ENCODE measurements at places on chromosomes 5 and 9.

GRCh38 chr9:97853844-97854695 lies 1.0 kb downstream of the FOXE1 start:
- DNase-seq = no peak

- no peak for DNase-seq
These were observed 28.4 kb upstream of the TIFAB start for GRCh38 chr5:135480511-135480910.

- no peak for DNase-seq
These were observed 363.3 kb downstream of the KDM4C start for GRCh38 chr9:7121055-7121454.

DNA sequence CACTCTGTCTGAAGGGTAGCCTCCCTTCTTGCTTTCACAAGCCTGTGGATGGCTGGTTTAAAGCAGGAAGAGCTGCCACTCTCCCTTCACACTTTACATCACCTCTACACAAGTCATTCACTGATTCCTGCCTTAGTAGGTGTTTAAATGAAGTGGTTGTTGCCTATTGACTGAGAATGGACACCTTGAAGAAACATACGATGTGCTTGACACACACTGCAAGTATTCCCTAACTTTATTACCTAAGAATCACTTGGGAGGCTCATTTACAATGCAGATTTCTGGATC lies 230.5 kb downstream of the PIK3R1 start:
- no peak for DNase-seq

- no peak for DNase-seq
These were observed 72.1 kb upstream of the DNAH5 start for GRCh38 chr5:14016549-14016948.

- DNase-seq = no peak
These were observed 371.4 kb downstream of the TMEM232 start for GRCh38 chr5:110354915-110355644.

DNA sequence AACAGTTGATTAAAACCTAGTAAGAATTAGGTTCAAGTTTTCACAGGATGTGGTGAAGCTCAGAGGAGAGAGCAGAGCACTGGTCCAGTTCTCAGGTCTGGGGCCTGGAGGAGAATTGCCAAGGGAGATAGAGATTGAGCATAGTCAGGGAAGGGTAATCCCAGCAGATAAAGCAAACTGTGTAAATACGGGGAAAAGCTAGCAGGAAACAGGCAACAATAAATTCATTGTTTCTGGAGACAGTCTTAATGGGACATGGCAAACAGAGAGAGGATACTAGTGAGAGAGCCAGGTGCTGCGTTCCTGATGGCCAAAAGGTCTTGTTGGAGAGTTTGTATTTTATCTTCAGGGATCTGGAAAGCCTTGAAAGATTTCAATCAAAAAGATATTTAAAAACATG lies 333.0 kb downstream of the PDE4D start:
- DNase-seq = no peak

GRCh38 chr5:172412724-172413286 lies 41.5 kb downstream of the SH3PXD2B start:
- peak; percentile 73 for DNase-seq

- DNase-seq = no peak
These were observed 149.6 kb downstream of the DROSHA start for GRCh38 chr5:31382051-31382878.

- DNase-seq = no peak
These were observed 221.8 kb upstream of the TUT7 start for GRCh38 chr9:86575825-86576525.

GRCh38 chr5:77419644-77420582 lies 72.2 kb downstream of the WDR41 start:
- DNase-seq = no peak

DNA sequence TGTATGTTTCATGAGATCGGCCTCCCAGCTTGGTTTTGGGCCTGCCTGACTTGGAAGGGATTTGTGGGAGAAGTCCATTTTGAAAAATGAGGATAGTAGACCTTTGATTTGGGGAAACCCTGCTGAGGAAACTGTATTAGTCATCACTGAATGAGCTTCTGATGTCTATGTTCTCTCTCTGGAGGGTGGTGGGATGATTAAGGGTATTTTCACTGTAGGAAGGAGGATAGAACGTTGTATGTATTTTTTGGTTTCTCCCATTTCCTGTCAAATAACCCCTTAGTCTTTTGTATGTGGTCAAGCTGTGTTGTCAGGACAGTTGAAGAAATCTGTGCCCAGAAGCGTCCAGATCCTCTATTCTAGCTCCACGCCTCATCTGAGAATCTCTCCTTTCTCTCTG lies 151.9 kb downstream of the INSYN2B start:
- no peak for DNase-seq

GRCh38 chr5:124492444-124493224 lies 253.8 kb downstream of the ZNF608 start:
- DNase-seq = no peak

- peak; percentile 73 for DNase-seq
These were observed 47.6 kb downstream of the THBS4 start for GRCh38 chr5:80082731-80083100.

DNA sequence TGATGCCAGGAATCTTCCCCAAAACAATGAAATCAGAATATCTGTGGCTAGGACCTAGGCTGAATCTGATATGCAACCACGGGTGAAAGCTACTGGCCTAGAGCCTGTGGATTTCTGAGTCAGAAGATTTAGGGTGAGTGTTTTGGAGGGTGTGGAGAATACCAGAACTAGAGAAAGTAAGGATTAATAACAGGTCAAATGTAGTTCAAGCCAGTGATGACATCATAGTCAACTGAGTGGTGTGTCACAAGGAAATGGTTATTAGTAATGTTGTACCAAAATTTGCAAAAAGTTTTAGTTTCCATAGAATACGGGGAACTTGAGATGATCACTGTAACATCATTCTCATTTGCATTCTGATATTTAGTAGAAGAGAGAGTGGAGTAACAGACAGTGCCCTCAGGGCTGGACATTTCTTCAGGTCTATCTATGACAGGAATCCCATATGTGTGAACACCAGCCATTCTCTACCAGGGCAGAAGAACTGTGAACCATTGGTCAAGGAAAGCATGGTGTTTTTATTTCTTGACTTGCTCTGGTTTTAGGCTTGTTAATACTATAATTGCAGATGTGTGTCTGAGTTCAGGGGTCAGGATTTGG lies 3.7 kb downstream of the GALNT12 start:
- DNase-seq = peak; percentile 78

DNA sequence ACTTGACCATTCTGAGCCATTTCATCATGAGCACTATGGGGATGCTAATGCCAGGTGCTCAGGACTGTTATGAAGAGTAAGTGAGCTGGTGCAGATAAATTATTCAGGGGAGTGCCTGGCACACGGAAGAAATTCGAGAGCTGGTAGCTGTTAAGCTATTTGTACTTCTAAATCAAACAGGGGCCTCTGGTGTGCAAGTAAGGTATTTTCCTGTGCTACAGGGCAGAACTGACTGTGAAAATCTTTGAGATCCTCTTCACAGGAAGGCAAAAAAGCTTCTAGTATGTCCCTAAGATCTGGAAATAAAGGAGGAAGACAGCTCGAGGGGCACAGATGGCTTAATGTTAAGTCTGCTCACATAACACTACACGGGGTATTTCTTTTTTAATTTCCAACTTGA lies 106.3 kb upstream of the SPOCK1 start:
- DNase-seq = peak; percentile 37

GRCh38 chr9:121576281-121577075 lies 75.0 kb upstream of the DAB2IP start:
- DNase-seq = no peak

GRCh38 chr5:170388818-170389549 lies at the start of gene KCNMB1:
TSS of gene KCNMB1 (minus strand) at chr5:170389367. CDS start at chr5:170385447, 3,920 bp downstream.
- DNase-seq = no peak

GRCh38 chr9:122883125-122883524 lies 22.0 kb downstream of the RC3H2 start:
- no peak for DNase-seq

- no peak for DNase-seq
These were observed 536.5 kb downstream of the CDK5RAP2 start for GRCh38 chr9:120043448-120043847.

- peak; percentile 61 for DNase-seq
These were observed 388.8 kb downstream of the KDM4C start for GRCh38 chr9:7146582-7146981.

DNA sequence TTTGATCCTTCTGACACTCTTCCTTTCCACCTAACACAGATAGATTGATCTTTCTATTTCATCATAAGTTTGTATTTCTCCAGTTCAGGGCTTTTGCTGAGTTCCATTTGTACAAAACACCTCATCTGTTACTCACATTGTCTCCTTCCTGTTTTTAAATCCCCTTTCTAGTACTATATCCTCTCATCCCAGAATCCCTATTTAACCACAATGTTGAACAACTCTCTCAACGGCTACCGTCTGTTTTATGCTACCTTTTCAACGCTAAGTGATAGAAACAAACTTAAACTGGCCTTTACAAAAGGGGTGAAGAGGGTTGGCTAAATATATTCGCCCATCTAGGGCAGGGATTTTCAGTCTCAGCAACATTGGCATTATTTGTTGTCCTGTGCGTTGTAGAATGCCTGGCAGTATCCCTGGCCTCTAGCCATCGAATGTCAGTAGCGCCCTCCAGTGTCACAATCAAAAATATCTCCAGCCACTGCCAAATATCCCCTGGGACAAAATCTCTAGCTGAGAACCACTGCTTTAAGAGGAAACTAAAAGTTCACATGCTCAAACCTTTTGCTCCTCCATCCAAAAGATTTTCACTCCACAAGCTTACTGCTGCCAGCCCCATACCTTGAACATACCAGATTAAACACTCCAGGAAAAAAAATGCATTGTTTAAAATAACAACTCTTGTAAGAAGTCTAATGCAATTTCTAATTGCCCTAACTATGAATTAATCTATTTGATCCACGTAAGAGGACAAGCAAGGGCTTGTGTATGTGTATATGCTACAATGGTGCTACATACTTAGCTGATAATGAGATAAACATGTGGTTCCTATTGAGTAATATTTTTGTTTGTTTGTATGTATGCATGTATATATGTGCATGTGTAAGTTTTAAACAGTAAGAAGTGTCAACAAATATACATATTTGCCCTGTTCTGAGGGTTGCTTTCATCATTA lies 344.0 kb downstream of the PTPRD start:
- DNase-seq = peak; percentile 26

GRCh38 chr9:115126404-115126803 lies 8.4 kb upstream of the TNC start:
- DNase-seq = no peak

- DNase-seq = peak; percentile 68
These were observed 18.1 kb downstream of the GCNT4 start for GRCh38 chr5:75034137-75034739.

GRCh38 chr9:27386571-27387091 lies 89.7 kb upstream of the EQTN start:
- no peak for DNase-seq

DNA sequence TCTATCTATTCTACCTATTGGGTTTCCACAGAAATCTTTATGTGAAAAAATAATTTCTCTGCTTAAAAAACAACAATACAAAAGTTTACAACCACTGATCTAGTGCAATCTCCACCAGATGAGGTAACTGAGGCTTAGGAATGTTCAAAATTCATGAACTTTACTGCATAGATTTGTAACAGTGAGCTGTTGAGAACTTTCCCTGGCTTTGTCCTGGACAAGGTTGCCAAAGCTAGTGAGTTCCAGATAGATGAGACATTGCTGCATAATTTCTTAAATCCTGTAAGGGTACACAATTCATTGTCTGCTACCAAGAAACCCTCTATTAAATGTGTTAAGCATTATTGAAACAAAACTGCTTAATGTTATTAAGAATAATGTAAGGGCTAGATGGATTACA lies 102.7 kb downstream of the OSMR start:
- DNase-seq = no peak

DNA sequence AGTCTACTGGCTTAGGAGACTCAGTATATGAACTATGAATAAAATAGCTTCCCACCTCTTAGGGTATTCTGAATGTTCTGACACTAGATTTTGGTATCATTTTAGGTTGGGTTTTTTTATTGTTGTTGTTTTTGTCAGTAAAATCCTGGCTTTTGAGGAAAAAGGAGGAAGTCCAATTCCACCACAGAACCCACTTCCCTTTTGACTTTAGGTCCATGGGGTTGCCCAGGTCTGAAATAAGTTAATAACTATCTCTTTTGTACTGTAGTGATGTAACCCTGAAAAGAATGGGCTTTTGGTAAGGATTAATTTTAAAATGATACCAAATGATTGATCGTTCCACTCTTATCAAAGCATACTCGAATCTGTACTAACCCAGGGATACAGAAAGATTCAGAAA lies 29.1 kb upstream of the IL12B start:
- no peak for DNase-seq

DNA sequence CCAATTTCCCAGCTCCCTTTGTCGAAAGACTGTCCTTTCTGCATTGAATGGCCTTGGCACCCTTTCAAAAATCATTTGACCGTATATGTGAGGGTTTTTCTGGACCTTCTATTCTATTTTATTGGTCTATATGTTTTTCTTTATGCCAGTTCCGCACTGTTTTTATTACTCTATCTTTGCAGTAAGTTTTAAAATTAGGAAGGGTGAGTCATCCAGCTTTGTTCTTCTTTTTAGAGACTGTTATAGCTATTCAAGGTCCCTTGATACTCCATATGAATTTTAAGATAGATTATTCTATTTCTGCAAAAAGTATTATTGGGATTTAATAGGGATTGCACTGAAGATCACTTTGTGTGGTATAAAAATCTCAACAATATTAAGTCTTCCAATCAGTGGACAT lies 44.2 kb upstream of the STARD4 start:
- no peak for DNase-seq

- no peak for DNase-seq
These were observed 102.2 kb upstream of the FST start for GRCh38 chr5:53378190-53378589.

- DNase-seq = no peak
These were observed 8.2 kb downstream of the CEP120 start for GRCh38 chr5:123414974-123415373.

DNA sequence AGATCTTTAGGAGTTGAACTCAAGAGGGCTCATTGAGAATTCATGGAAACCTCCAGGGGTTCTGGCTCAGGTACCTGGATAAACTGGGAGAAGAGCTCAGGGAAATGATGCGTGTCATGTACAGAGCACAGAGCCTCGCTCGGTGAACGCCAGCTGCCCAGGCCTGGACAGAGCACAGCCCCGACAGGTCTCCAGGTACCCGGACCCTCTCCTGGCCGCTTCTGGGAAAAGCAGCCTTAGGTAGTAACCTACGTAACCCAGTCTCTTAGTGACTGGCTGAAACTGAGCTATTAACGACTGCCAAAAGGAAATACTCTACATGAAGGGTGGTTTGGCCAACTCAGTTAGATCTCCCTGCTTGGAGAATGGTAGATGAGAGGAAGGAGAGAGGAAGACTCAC lies 157.4 kb downstream of the TTLL11 start:
- DNase-seq = no peak

- DNase-seq = no peak
These were observed 40.0 kb upstream of the HMCN2 start for GRCh38 chr9:130225586-130225985.

DNA sequence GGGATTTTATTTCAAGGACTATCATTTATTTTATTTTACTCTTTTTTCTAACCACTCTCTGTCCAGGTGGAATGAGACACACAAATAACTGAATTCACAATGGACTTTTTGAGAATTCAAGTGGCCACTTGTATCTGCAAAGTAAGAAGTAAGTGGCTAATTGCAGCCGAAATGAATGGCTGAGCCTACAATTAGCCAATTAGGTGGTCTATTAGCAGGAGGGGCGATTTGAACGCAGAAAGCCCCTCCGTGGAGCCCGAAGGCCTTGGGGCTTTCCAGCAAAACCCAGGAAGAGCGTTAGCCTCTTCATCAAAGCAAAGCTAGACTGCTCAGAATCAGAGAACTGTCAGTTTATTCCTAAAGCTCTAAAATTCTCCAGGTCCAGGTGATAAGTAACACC lies 176.9 kb downstream of the EBF1 start:
- DNase-seq = no peak

- DNase-seq = peak; percentile 80
These were observed 75.5 kb upstream of the ELL2 start for GRCh38 chr5:96037128-96037527.

All from PC-3 (cell line).